ENCODE measurements at places on chromosomes 2 and 18.
A peak's percentile ranks its signal among the peaks of the same experiment; 100 is the strongest.

- no peak for DNase-seq
These were observed 25.5 kb downstream of the RMC1 start for GRCh38 chr18:23528580-23529472.

DNA sequence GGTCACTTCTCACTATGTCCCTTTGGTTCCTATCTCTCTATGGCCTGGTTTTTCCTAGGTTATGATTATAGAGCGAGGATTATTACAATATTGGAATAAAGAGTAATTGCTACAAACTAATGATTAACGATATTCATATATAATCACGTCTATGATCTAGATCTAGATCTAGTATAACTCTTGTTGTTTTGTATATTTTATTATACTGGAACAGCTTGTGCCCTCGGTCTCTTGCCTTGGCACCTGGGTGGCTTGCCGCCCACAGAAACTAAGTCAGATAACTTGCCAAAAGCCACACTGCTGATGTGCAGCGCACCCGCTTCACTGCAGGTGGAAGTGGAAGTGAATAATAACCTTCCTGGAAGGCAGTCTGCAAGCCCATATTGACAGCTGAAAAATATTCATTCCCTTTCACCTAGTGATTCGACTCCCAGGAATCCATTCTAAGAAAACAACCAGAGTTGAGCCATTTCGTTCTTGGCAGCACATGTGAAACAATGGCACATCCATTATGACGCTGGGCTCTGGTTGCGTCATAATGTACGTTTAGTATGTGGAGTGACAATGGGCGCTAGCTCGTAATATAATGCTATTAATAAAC, 725 bp upstream of the ANKRD53 start:
- no peak for DNase-seq

DNA sequence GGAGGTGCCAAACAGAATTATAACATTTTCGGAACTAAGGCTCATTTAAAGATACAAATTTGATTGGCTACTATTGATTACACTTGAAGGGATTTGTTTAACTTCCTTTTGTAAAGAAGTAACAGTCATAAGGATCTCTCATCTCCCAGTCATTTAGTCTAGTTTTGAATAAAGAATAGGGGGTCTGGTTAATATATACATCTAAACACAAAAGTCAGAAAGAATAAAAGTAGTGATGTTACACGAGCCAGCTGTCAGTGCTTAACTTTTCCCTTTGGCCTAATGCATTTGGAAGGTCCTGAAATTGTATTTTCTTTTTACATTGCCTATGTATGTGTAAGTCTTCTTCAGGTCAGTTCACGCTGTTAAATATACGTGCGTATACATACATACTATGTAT, 8.1 kb downstream of the SEPTIN2 start:
- DNase-seq, result no peak

DNA sequence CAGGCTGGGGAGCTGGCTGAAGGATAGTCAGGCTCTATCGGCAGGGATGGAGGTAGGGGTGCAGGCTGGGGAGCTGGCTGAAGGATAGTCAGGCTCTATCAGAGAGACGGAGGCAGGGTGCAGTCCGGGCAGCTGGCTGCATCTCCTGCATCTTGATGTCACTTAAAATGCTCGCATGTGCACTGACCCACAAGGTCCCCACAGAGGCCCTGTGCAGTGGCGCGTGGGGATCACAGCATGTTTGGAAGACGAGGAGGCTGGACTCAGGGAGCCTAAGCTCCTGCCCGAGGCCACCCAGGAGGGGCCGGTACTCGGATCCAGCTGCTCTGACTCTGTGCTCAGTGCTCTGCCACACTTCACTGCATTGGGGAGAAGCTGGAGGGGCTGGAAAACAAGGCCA, 189.0 kb upstream of the HDAC4 start:
- DNase-seq, result no peak

DNA sequence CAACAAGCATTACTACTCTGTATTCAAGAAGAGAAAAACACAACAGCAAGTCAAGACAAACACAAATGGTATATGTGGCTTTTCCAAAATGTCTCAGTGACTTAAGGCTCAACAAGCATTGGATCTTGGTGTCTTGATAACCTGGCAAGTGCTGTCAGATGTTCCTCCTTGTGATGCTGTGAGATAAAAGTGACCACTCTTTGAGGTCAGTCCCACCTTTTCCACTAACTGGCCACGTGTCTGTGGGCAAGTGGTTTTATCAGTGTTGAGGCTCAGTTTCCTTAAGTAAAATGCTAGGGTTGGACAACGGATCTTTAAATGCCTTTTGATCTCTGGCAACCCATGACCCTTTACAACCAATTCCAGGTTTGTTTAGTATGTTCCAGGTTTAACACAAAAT, 98.7 kb downstream of the BCL2 start:
- DNase-seq, result no peak

DNA sequence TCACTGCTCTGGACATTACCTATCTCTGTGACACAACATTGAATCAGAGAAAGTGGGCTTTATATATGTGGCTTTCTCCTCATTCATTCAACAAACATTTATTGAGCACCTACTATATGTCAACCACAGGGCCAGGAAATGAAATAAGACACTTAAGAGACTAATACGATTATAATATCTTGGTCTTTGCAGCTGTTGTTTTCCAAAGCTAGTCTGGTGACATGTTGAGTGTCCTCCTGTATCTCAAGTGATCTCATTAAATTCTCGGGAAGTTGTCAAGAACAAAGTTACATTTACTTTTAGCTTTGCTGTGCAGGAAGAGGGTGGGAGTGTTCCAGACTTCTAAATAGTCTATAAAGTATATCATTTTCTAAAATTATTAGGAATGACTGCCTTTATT, 164.6 kb upstream of the SP5 start:
- DNase-seq, result no peak

- DNase-seq, result no peak
These were observed 648.9 kb upstream of the VRK2 start for GRCh38 chr2:57397550-57398360.

DNA sequence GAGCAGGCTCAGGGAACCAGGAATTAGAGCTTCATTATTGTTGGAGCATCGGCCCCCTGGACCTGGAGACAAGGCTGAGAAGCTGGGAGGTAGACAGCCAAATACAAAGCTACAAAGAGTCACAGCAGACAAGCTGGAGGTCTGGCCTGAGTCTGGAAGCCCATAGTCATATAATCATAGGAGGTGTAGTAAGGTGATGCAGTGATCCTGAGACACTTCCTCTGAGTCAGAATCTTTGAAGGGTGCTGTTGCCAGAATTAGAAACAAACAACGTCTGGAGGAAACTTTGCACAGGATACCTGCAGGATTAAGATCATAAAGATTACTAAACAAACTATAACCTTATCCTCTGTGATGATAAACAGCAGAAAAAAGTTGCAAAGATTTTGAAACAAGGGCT, 213.8 kb downstream of the DSC3 start:
- no peak for DNase-seq

- no peak for DNase-seq
These were observed 2.0 kb downstream of the PROC start for GRCh38 chr2:127420039-127420864.

DNA sequence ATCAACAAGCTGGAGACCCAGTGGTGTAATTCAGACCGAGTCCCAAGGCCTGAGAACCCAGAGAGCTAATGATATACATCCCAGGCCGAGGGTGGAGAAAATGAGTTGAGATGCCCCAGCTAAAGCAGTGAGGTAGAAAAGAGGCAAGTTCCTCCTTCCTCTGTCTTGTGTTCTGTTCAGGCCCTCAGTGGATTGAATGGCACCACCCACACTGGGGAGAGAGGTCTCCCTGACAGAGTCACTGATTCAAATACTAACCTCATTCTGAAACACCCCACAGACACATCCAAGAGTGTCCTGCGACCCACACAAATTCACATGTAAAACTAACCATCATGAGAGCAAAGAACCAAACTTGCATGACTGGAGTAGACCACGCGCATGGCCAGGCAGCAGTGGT, 215.3 kb downstream of the ANAPC1 start:
- DNase-seq, result no peak

DNA sequence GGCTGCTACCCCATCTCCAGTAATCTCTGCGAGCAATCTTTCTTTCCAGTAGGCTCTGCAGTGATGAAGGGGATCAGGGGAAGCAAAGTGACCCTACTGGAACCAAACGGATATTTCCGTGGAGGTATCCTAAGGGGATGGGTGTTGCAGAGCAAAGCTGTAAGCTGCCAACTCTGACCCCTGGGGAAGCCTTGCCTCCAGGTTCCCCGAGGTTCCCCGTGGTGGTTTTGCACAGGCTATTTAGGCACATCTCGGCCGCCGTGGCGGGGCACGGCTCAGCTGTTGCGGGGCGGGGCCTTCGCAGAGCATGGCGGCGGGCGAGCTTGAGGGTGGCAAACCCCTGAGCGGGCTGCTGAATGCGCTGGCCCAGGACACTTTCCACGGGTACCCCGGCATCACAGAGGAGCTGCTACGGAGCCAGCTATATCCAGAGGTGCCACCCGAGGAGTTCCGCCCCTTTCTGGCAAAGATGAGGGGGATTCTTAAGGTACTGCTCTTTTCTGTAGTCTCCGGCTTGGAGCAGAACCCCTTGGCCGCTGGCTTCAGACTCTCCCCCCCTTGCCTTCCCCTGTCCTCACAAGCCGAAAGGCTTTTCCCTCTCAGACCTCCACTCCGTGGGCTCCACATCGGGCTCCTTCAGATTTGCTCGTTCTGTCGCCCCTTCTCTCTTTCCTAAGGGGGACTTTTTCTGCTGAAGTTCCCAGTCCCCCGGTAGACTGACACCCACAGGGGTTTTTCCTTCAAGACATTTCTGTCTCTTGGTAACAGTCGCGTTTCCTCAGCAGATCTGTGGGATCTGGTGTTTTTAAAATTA, at the start of gene COMMD1:
TSS of gene COMMD1 (plus strand) at position 303 of the 814 bp plus-strand sequence. CDS start at position 308, 5 bp downstream.
- DNase-seq, result peak; percentile 78
